ENCODE measurements at places on chromosomes 1 and 21. TPM values are rescaled to one million over a fixed set of nuclear protein-coding genes. Genes with fewer than 3 reads are reported as not detected.

- ATAC-seq, result no peak
Observed at GRCh38 chr1:38788341-38789336, 70.9 kb downstream of the RRAGC start.

GRCh38 chr1:26978901-26979300 lies 14.6 kb upstream of the TRNP1 start:
- no peak for ATAC-seq

DNA sequence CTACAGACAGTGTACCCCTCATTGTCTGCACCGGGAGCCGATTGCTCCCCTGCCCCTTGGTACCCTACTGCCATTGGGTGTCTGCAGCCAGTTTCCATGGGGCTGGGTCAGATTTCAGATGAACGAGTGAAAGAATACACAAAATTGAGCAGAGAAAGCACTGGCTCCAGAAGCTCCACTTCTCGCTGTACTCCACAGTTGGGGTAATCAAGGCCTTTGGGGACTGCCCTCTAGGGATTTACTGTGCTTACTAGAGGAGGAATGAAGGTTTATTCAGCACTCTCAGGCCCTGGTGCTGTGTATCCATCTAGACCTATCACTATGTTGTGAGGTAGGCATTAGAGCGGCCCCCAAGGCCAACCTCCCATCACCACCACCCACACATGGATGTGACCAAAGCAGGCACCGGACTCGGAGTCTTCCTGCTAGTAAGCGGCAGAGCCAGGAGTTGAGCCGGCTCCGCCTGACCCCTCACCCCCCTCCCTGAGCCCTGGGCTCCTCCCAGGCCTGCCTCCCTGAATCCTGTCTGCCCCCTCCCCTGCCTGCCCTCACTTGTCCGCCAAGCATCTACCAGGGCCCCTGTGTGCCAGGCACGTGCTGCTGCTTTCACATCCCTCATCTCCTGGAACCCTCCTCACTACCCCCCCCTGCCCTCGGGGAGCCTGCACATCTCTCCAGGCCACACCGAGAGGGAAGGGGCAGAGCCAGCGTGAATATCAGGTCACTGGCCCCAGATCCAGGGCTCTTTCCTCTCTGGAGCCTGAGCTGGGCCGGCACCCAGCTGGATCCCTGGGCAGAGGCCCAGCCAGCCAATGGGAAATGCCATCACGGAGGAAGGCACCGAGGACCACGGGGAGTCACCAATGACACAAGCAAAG lies 23.3 kb downstream of the KCNN3 start:
- no peak for ATAC-seq

DNA sequence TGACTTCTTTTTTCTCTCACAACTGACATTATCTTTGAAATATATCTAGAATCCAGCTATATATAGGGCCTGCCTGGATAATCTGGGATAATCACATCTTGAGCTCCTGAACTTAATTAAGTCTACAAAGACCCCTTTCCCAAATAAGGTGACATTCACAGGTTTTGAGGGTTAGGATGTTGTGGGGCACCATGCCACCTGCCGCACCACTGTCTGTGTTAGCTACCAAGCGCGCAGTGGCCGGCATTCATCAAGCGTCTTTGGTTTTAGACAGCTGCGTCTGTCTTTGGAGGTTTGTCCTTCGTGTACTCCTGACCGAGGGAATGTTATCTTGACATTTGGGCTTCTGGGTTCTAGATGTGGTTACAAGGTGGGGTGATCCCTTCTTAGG lies 7.5 kb downstream of the TRAPPC10 start:
- no peak for ATAC-seq

DNA sequence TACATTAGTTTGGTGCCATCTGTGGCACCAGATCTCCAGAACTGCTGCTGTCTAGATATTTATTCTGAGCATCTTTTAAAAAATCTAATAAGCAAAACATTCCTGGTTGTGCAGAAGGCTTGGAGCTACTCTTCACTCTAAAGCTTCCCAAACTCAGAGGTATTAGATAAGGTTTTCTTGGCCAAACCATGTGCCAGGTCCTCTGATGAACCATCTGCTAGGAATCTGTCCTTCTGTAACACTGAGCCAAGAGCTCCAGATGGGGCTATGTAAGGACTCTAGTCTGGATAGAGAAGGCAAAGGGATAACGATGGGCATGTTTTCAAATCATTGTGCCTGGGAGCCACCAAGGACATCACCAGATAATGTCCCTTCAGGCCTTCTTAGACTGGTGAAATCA lies 410.6 kb downstream of the NTNG1 start:
- ATAC-seq, result no peak

DNA sequence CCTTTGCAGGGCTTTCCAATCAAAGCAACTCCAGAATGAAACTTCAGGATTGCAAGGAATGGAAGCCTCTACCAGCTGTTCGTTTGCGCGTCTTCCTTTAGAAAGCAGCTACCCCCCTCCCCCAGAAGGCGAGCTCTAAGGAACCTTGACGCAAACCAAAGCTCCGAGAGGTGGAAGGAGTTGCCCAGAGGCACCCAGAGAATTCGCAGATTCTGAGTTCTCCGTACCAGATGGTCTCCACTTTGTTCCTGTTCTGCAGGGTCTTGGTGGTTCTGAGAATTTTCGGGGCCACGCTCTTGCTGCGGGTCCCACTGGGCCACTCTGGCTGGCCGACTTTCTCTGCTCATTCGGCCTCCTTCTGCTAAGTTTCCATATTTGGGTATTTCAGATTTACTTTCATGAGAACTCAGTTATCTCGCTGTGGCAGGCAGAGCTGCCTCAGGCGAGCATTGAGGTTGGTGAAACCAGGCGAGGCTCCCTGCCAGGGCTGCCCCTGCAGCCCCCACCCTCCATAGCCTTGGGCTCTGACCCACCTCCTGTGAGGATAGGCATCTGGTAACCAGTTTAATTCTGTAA lies 801 bp downstream of the TRAF5 start:
- peak; percentile 3 for ATAC-seq

DNA sequence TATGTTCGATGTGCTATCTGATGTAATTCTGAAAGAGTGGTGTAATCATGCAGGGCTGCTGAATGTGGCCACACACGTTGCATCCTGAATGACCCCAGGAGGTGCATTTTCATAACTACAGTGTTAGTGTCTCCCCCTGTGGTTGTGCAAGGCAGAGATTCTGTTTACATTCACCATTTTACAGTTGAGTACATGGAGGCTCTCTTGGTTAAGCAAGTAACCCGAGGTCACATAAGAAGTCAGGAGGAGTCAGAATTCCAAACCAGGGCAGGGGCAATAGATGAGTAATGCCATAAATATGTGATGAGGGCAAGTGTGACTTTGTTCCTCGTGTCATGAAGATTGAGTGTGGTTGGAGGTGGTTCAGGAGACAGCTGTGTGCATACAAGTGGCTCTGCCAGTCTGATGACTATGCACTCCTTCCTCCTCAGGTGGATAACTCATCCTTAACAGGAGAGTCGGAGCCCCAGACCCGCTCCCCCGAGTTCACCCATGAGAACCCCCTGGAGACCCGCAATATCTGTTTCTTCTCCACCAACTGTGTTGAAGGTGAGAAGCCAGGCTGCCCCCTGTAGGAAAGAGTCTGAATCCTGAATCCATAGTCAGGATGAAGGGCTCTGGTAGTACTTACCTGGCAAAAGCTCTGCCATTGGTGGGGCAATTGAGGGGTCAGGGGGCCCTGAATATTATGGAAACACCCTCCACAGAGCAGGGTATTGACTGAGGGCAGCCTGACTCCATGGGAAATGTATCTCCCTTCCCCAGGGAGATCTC lies 9.3 kb downstream of the ATP1A2 start:
- peak; percentile 95 for ATAC-seq

- no peak for ATAC-seq
Observed at GRCh38 chr1:111909030-111909429, 80.4 kb downstream of the KCND3 start.

Gene C1QA
- 10.4 TPM for total RNA-seq

Gene RIPK4
- total RNA-seq, result 51.1 TPM

Gene GSTM5
- total RNA-seq, result 0.36 TPM

Gene FLG
- total RNA-seq, result 0.40 TPM
